ENCODE measurements at places on chromosomes 4 and X. TPM values are rescaled to one million over a fixed set of nuclear protein-coding genes. Genes with fewer than 3 reads are reported as not detected.

The BMX gene
- not detected for total RNA-seq

GRCh38 chrX:49309401-49309981 lies 6.0 kb downstream of the GAGE10 start:
- DNase-seq, result no peak

DNA sequence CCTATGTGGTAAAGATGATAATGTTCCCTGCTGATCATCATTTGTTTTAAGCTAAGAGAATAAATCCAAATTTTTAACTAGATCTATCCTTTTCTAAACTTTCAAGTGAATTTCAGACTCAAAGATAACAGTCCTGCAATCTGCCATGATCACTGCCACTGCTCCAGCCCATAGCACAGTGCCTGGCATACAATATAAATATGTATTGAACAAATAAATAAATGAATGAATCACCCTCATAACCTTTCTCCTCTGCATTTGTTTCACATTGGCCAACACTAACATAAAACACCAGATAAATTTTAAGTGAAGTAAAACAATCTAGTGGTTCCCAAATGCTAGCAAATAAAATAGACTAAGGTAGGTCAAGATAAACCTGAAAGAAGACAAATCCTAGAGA lies 439.0 kb downstream of the GPM6A start:
- DNase-seq, result no peak

The EDA gene
- 5.9 TPM for total RNA-seq

- DNase-seq, result no peak
Observed at GRCh38 chr4:3710451-3711182, 55.6 kb upstream of the ADRA2C start.

GRCh38 chr4:78464265-78464664 lies 87.3 kb upstream of the ANXA3 start:
- no peak for DNase-seq

The PCDH10 gene
- total RNA-seq, result not detected

- DNase-seq, result no peak
Observed at GRCh38 chr4:18691431-18692200, 670.1 kb upstream of the LCORL start.

DNA sequence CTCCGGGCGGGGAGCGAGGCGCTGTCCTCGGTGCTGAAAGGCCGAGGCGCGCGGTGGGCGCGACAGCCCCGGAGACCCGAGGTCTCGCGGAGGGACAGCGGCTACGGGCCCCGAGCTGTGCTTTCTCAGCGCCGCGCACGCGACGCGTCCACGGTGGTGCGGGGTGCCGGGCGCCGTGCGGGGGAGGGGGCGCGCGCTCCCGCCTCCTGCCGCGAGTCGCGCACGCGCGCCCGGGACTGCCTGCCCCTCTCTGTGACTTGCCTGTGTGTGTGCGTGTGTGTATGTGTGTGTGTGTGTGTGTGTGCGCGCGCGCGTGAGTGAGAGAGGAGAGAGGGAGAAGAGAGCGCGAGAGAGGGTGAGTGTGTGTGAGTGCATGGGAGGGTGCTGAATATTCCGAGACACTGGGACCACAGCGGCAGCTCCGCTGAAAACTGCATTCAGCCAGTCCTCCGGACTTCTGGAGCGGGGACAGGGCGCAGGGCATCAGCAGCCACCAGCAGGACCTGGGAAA lies at the start of gene GRIA2:
GRIA2 (plus strand) TSS at position 358 of the 511 bp plus-strand sequence. CDS start 315 bp downstream, outside the sequence.
- DNase-seq, result no peak

- no peak for DNase-seq
Observed at GRCh38 chr4:110793381-110793801, 170.5 kb upstream of the PITX2 start.

The IL3RA gene
- total RNA-seq, result 2.8 TPM

The RRH gene
- not detected for total RNA-seq

The KLHL15 gene
- 20.1 TPM for total RNA-seq

DNA sequence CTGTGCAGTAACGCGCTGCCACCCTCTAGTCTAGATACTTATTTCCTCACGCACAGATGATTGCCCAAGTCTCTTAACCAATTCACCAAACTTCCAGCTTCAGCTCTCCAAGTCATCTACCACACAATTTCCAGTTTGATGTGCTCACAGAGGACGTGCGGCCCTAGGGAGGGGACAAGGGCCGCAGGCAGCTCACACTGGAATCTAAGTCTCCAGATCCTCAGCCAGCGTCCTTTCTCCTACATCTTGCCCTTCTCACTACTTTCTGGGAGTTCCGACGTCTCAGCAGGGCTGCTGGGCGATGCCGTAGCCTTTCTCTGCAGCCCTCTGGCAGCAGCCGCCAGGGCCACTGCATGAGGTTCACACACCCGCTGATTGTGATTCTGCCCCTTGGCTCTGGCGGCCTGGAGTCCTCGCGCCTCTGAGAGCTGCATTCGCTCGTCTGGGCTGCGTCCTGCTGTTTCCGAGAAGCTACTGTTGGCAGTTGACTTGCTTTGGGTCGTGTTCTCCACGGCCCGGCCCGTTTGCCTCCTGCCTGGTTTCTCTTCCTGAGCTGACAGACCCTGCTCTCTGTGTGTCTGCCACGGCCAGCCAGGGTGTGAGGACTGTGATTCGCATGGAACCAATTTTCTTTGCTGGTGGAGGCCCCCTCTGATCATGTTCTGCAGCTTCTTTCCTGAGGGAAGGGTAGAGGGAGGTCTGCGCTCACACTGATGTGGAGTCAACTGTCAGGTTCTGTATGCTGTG lies 14.1 kb upstream of the TMEM131L start:
- no peak for DNase-seq

The IL1RAPL2 gene
- not detected for total RNA-seq

The TLL1 gene
- total RNA-seq, result not detected

GRCh38 chrX:22021751-22022324 lies 10.3 kb upstream of the PHEX start:
- DNase-seq, result no peak

The ANXA10 gene
- total RNA-seq, result not detected

GRCh38 chr4:54063737-54064316 lies 578 bp downstream of the CHIC2 start:
- DNase-seq, result peak; percentile 27

The TMPRSS11B gene
- total RNA-seq, result not detected

The RENBP gene
- total RNA-seq, result 11.5 TPM

All from T-helper 17 cell (primary cell).